ENCODE measurements at places on chromosomes 11 and 22. TPM values are rescaled to one million over a fixed set of nuclear protein-coding genes. Genes with fewer than 3 reads are reported as not detected.

The RTN4R gene
- polyA plus RNA-seq: 1.2 TPM

- DNase-seq: peak; percentile 81
Measured at GRCh38 chr22:43826142-43827002, 14.3 kb upstream of the EFCAB6 start.

- peak; percentile 80 for DNase-seq
Measured at GRCh38 chr11:29135504-29135903, 881.3 kb downstream of the KCNA4 start.

The GLYAT gene
- not detected for polyA plus RNA-seq

The ZDHHC13 gene
- polyA plus RNA-seq: 6.3 TPM

- DNase-seq: peak; percentile 56
Measured at GRCh38 chr22:29480512-29481264, 670 bp downstream of the NEFH start.

The TREH gene
- polyA plus RNA-seq: not detected

- no peak for DNase-seq
Measured at GRCh38 chr11:26860091-26860780, 133.7 kb upstream of the FIBIN start.

- no peak for DNase-seq
Measured at GRCh38 chr22:28366856-28367255, 312.8 kb downstream of the TTC28 start.

GRCh38 chr11:9815486-9816136 lies 151.7 kb downstream of the SWAP70 start:
- DNase-seq: peak; percentile 87

DNA sequence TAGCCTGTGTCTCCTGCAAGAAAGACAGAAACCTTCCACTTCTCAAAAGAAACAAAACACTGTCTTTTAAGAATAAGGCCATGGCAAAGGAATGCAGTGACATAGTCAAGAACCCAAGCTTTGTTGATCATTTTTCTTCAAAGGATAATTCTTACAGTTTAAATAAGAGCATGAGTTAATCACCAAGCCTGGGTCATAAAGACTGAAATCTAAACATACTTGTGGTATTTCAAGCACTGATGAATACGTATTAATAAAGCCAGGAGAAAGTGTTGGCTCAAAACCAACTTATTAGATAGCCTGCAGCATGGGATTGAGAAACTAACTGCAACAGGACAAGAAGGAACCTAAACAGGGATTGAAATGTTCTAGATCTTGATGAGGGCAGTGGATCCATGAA lies 143.3 kb upstream of the MTNR1B start:
- peak; percentile 64 for DNase-seq

DNA sequence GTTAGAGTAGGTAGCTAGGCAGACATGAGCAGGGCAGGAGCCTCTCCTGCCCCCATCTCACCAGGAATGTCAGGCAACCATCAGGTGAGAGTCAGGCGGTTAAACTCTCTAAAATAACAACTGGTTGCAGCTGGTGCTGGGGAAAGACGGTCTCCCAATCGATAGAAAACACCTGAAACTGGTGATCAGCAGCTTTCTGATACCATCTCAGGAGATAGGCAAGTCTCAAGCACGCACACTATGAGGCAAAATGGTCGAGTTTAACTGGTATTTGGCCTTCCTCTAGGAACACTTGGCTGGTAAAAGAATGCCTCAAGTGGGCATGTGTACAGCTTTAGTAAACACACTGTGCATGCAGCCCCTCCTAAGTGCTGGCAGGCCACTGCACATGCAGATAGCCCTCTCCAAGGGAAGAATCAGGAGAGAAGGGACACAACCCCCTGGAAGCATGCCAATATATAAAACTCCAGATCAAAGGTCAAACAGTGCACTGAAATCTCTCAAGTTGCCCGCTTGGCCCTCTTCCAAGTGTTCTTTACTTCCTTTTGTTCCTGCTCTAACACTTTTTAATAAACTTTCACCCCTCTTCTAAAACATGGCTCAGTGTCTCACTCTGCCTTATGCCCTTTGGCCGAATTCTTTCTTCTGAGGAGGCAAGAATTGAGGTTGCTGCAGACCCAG lies 88.7 kb downstream of the USP35 start:
- DNase-seq: no peak

DNA sequence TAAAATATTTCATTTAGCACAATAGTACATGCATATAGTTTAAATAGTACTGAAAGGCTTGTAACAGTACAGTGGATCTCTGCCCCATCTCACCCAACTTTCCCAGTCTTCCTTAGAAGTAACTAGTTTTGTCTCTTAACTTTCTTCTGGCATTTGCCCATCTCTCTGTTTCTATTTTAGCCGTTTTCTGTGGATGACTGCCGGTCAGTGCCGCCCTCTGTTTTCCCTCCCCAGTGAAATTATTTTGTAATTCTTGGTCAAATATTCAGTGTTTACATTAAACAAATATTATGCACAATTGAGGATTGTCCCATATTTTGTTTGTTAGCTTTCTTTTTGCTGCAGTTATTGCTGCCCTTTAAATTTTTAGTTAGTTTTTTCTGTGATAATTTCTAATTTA lies 8.3 kb downstream of the PDHX start:
- DNase-seq: no peak

- DNase-seq: no peak
Measured at GRCh38 chr22:27834364-27835185, 33.0 kb upstream of the MN1 start.

DNA sequence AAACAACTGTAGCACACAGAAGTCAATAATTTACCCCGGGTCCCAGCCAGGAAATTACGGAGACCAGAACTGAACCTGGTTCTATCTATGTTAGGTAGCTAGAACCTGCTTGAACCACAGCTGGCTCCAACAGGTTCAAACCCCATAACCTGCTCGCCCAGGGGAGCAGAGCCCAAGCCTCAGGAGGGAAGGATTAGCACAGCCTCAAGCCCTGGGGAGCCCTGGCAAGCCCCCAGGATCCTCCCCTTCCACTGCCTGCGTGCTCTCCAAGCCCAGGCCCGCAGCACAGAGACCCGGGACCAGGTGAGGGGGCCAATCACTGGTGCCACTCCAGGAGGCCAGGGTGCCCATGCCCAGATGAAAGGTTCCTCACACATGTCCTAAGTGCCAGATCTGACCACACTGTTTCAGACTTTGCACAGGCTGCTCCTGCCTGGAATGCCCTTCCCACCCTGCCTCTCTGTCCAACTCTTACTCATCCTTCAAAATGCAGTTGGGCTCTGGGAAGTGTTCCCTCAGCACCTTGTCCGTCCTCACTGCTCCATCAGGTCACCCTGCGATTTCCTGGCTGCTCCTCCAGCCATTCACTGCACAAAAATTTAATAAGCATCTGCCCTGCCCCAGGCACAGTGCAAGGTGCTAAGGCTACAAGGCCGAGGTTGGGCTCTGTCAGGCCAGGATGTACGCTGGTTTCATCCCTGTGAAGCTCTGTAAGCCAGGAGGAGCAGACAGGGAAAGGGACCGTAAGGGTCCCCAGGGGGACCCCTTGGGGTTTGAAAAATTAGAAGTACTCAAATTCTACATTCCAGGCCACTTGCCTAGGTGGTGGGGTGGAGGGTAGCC lies 32.2 kb downstream of the ARRB1 start:
- peak; percentile 32 for DNase-seq

DNA sequence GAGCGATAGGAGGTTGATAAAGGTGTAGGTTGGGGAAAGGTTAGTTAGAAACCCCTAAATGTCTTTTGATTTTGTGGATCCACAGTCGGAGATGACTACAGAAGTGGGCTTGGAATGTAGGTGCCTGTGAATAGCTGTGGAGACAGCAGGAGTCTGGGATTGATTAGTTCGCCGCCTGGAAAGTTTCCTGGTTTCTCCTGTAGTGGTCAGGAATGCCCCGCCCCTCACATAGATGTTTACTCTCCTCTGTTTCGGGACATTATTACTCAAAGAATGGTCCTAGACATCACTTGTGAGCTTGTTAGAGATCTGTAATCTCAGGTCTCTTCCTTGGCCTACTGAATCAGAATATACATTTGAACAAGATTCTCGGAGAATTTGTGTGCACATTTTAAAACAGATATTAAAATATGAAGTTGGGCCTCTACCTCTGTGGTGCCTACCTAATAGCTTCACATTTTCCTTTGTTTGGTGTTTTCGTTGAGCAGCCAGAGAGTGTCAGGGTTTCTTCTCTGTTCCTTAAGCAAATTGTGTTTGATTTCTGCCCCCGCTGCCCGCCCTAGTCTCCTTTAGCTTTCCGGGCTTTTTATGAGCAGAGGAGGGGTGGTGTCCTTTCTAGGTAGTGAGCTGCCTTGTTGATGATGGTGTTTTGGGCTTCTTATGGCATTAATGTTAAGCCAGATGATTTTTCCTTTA lies 89.4 kb downstream of the PPP6R3 start:
- no peak for DNase-seq

- peak; percentile 42 for DNase-seq
Measured at GRCh38 chr11:63445720-63446119, 45.2 kb downstream of the PLAAT5 start.

The PAK1 gene
- polyA plus RNA-seq: 34.3 TPM

The FREY1 gene
- 0.21 TPM for polyA plus RNA-seq

The CABP7 gene
- polyA plus RNA-seq: 0.06 TPM

The GPHA2 gene
- not detected for polyA plus RNA-seq

DNA sequence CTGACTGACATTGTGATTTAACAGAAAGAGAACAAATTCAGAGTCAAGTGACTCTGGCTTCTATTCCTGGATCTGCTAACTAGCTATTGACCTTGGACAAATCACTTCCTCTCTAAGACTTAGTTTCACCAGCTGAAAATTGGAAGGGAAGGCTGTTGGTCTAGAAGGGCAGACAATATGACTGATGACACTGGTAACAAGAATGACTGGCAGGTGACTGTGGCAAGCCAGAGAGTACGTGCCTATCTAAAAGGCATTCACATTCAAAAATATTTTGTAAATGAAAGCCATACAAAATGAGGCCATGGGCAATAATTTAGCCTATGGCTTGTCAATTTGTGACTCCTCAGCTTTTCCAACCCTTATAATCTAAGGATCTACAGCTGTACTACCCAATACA lies 23.5 kb downstream of the SERGEF start:
- DNase-seq: no peak

DNA sequence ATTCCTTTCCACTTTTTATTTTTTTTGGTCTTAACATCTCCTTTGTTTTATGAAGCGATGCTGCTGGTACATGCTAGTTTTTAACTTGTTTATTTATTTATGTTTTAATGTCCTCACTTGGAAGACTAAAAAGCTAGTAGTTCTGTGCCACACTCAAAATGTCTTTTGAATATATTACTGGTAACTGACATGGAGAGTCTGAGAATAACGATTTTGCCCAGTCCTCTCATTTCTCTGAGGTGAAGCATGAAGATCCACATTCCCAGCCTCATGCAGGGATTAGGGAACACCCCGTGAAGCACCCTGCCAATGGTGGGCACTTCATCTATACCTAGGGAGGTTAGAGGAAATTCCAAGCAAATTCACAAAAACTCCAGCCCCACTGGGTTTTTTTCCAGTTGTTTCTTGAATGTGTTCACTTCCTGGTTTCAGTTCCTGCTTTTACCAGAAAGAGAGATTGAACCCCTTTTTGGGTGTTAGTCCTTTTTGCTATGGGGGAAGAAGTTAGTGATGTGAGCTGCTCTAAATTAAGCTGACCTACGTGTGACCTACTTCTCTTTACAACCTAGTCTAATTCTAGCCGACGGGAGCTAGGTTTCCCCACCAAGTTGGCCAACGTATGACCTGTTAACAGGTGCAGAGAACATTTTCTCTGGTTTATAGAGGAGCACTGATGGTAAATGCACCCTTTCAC lies 106.1 kb downstream of the SLC1A2 start:
- DNase-seq: no peak

- DNase-seq: no peak
Measured at GRCh38 chr11:40867991-40868632, 591.3 kb downstream of the LRRC4C start.

DNA sequence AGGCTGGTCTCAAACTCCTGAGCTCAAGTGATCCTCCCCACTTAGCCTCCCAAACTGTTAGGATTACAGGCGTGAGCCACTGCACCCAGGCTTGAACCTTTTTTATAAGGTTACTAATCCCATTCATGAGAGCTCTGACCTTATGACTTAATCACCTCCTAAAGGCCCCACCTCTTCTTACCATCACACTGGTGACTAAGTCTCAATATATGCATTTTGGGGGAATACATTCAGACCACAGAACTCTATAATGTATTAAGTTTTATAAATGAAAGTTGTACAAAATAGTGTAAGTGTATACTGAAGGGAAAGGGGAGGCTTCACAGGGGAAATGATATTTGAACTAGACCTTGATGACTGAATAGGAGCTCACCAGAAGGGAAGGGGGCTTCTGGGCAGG lies 28.4 kb upstream of the RBFOX2 start:
- DNase-seq: peak; percentile 56

The GAL gene
- polyA plus RNA-seq: 2.5 TPM

GRCh38 chr11:126229858-126230540 lies 18.4 kb downstream of the FAM118B start:
- peak; percentile 65 for DNase-seq

- DNase-seq: no peak
Measured at GRCh38 chr11:119706029-119706428, 23.0 kb downstream of the NECTIN1 start.

The PLAAT5 gene
- not detected for polyA plus RNA-seq

The C22orf31 gene
- not detected for polyA plus RNA-seq

The CHRNA10 gene
- 0.79 TPM for polyA plus RNA-seq

The PTPN5 gene
- polyA plus RNA-seq: not detected

The ELMOD1 gene
- polyA plus RNA-seq: 0.22 TPM

DNA sequence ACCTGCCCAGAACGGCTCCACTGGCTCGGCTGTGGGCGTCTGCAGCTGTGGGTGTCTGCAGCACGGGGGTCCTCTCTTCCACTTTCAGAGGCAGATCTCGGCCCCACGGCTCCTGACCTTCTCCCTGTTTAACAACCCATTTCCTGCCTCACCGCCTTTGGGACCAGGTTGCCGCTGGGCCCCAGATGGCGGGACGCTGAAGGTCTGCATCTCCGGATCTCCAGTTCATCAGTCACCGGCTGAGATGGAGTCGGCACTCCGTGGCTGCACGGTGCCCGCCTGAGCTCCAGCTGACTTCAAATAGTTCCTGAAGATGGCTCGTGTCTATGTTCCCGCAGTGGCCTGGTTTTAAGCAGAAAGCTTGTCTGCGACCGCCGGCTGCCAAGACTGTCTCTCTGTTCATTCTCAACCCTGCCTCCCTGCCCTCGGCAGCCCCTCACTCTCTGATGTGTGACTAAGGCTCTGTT lies 475.9 kb downstream of the BRD1 start:
- DNase-seq: no peak
